Frontal cortex (tissue), 4 donors: ENCODE measurements at places on chromosomes 12 and 14. TPM values are rescaled to one million over a fixed set of nuclear protein-coding genes. Genes with fewer than 3 reads are reported as not detected.

Gene SMIM41
- not detected for total RNA-seq

Gene HOXC12
- total RNA-seq: not detected

Gene KRT82
- not detected for total RNA-seq

Gene SPTB
- total RNA-seq: 16.7 TPM

Gene ADCY4
- 0.82 TPM for total RNA-seq

Gene AJUBA
- 4.5 TPM for total RNA-seq

Gene IL23A
- total RNA-seq: not detected

Gene CHPT1
- total RNA-seq: 24.5 TPM

Gene C14orf132
- total RNA-seq: 32.6 TPM

Gene GLI1
- under 0.01 TPM for total RNA-seq

Gene LRTM2
- 1.6 TPM for total RNA-seq

Gene TAS2R8
- total RNA-seq: under 0.01 TPM

Gene SLC6A12
- total RNA-seq: 6.9 TPM

Gene KRT80
- total RNA-seq: not detected

Gene CCDC197
- not detected for total RNA-seq

Gene SCN8A
- 46.1 TPM for total RNA-seq

Gene SNW1
- total RNA-seq: 63.6 TPM

Gene HCAR3
- total RNA-seq: not detected

Gene SLC17A8
- 11.0 TPM for total RNA-seq

Gene TAMALIN
- 2.4 TPM for total RNA-seq

Gene SALL2
- total RNA-seq: 10.2 TPM

Gene NKX2-1
- 0.82 TPM for total RNA-seq

Gene LHX5
- total RNA-seq: 0.41 TPM

Gene NOVA1
- total RNA-seq: 34.6 TPM

Gene KRT77
- total RNA-seq: not detected

Gene JAG2
- 21.2 TPM for total RNA-seq

Gene SERPINA12
- not detected for total RNA-seq

Gene C12orf54
- not detected for total RNA-seq

Gene CCDC63
- total RNA-seq: not detected

Gene CLEC4A
- 1.2 TPM for total RNA-seq

Gene ASCL1
- total RNA-seq: 8.2 TPM

Gene TAS2R46
- total RNA-seq: 1.6 TPM

Gene GZMB
- not detected for total RNA-seq

Gene NTF3
- 2.9 TPM for total RNA-seq

Gene FBLN5
- 1.6 TPM for total RNA-seq

Gene PLEKHG7
- total RNA-seq: not detected

Gene SRP54
- total RNA-seq: 63.6 TPM

Gene FIGNL2
- 0.82 TPM for total RNA-seq

Gene FAM90A1
- 0.41 TPM for total RNA-seq

Gene KRT72
- total RNA-seq: not detected

Gene LPAR5
- 0.41 TPM for total RNA-seq

Gene COX8C
- total RNA-seq: not detected

Gene ACVRL1
- total RNA-seq: 9.4 TPM

Gene RTN1
- total RNA-seq: 877 TPM

Gene SLC5A8
- 3.3 TPM for total RNA-seq

Gene B4GALNT1
- 37.5 TPM for total RNA-seq

Gene NGB
- 4.9 TPM for total RNA-seq

Gene ALG10B
- total RNA-seq: 11.8 TPM

Gene CLEC2D
- total RNA-seq: 15.5 TPM

Gene EFCAB11
- 5.3 TPM for total RNA-seq

Gene NFE2
- 0.82 TPM for total RNA-seq

Gene CDKN3
- total RNA-seq: 5.3 TPM

Gene OR10AD1
- not detected for total RNA-seq

Gene PCED1B
- total RNA-seq: 0.41 TPM
